ENCODE measurements at places on chromosomes 5 and 9.

- peak; percentile 17 for DNase-seq
These were observed 4.6 kb downstream of the MYO10 start for GRCh38 chr5:16931334-16932110.

GRCh38 chr9:32926911-32927310 is 74.5 kb downstream of the APTX start:
- DNase-seq, result no peak

DNA sequence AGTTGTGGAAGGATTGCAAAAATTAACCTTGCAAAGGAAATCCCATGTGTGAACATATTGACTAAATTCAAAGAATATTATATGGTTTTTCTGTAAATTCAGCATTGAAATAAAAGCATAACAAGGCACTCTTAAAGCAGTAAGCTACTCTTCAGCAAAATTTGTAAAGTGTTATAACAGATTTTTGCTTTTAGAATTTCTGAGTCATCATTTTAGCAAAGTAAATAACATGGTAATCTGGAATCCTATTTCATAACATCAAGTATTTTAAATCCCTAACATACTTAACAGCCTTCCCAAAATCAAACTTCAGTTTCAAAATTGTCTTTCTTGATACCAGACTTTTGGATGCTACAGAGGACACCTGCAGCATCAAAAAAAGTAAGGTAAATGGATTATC is 436.0 kb upstream of the CDH9 start:
- DNase-seq, result no peak

GRCh38 chr9:116389541-116390302 is 236.1 kb downstream of the PAPPA start:
- DNase-seq, result no peak

GRCh38 chr9:117415358-117415914 is 579 bp upstream of the ASTN2 start:
- no peak for DNase-seq

DNA sequence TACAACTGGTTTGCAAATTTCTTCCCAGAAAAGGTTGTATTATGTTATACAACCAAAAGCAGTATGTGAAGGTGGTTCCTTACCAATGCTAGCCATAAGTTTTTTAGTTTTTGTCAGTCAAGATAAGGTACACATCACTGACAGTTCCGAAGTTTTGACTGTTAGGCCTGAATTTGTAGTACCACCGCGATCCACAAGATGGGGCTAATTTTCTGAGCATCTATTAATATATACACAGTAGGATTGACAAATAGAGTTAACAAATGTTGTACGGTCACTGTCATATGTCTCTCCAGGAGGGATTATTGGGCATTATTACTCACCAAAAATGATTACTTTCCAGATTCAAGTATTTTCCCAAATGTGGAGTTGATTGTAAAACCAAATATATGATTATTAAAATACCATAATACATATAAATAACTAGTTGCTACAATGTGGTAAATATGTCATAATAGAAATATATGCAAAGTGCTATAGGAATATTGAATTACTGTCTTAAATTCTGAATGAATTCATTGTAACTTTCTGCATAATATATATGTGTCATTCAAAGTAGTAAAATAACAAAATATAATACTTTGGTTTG is 28.4 kb upstream of the LRRC19 start:
- peak; percentile 57 for DNase-seq

- no peak for DNase-seq
These were observed 9.7 kb upstream of the ANKDD1B start for GRCh38 chr5:75601567-75601966.

DNA sequence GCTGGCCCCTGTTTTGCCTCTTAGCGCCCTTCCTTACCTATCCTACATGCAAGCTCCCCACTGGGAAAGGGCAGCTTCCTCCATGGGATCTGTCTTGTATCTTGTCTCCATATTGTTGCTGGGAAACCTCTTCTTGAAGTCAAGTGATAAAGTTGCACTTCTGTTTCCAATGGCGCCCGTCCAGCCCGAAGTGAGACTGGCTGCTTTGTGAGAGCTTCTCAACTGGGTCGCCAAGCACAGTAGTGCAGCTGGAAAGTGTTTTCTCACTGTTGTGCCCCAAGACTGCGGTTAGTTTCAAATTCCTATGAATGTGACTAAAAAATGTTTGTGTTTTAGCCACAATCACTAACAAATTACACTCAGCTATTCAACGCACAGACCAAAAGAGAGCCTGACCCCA is 506.6 kb upstream of the MPDZ start:
- DNase-seq, result peak; percentile 50

- DNase-seq, result no peak
These were observed 130.3 kb upstream of the FAM120A start for GRCh38 chr9:93321220-93321610.

DNA sequence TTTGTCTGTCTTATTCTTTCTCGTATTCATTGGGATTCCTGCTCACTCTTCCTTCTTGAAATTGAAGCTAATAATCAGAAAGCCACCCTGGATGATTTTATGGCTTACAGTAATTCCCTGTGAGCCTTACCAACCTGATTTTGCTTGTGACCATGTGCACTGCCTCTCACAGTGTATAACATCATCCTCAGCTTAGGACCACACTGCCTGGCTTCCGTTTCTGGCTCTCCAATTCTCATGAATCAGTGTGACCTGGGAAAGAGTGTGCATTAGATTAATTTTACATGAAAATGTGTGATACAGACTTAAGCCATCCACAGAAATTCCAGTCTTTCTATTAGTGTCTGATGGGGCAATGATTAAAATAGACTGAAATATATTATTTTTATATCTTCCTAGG is 126.8 kb upstream of the DMRT1 start:
- no peak for DNase-seq

DNA sequence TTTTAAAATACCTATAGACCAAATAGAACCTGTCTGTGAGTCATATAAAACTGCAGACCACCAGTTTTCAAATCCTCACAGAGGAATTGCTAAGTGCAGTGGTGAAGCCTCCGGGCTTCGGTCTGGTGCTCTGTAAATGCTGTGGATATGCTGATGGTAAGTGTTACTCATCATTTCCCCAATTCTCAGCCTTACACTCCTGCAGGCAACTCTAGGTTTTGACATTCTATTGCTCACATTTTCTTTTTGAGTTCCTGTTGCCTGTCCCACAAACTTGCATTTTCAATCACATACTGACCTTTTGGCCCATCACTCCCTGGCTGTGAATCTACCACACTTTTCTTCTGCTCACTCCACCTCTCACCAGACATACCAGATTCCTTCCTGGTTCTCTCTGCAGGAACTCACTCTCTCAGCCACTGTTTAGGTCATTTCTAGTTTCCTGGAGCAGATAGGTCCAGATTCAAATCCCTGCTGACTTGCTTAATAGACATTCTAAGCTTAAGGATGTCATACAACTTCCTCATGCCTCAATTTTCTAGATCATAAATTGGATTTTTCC is 192.9 kb downstream of the RAB3C start:
- DNase-seq, result no peak

GRCh38 chr5:135048286-135048685 is 14.3 kb upstream of the PITX1 start:
- no peak for DNase-seq

- peak; percentile 3 for DNase-seq
These were observed 7.4 kb downstream of the CER1 start for GRCh38 chr9:14715102-14715501.

- peak; percentile 87 for DNase-seq
These were observed 5.5 kb upstream of the DNAJC21 start for GRCh38 chr5:34923694-34924461.

GRCh38 chr9:22817181-22817580 is 370.6 kb downstream of the DMRTA1 start:
- peak; percentile 88 for DNase-seq

DNA sequence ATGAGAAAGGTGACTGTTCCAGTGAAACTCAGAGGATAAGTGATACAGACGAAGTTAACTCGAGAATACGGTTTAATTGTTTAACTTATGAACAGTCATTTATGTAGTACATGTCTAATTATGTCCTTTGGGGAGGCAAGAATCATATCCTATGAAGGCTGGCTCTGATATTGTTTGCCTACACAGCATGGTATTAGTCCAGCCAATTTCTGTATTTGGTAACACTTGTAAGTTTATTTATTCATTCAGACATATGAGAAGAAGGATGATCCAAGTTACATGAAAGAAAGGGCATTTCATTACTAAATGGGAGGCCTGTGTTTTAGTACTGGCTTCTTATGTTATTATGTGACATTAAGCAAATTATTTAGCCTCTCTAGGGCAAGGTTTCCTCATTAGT is 199.7 kb downstream of the NNT start:
- no peak for DNase-seq

GRCh38 chr9:35852267-35852815 is 17.9 kb downstream of the OR13J1 start:
- no peak for DNase-seq

DNA sequence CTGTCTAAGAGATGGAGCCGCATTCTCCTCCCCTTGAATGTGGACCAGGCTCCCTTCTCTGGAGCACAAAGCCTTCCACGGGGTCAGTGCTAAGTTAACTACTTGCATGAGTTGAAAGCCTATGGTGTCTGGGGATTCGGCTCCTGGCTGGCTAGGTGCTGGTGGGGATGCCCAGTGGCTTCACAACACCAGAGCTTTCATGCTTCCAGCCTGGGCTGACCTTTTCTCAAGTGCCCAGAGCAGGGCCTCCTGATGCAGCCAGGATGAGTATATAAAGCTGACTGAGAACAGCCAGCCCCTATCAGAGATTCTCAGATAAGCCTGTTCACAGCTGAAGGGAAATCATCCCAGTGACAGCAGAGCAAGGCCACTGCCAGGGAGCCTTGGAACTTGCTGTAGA is 11.8 kb downstream of the GALNT12 start:
- DNase-seq, result no peak

DNA sequence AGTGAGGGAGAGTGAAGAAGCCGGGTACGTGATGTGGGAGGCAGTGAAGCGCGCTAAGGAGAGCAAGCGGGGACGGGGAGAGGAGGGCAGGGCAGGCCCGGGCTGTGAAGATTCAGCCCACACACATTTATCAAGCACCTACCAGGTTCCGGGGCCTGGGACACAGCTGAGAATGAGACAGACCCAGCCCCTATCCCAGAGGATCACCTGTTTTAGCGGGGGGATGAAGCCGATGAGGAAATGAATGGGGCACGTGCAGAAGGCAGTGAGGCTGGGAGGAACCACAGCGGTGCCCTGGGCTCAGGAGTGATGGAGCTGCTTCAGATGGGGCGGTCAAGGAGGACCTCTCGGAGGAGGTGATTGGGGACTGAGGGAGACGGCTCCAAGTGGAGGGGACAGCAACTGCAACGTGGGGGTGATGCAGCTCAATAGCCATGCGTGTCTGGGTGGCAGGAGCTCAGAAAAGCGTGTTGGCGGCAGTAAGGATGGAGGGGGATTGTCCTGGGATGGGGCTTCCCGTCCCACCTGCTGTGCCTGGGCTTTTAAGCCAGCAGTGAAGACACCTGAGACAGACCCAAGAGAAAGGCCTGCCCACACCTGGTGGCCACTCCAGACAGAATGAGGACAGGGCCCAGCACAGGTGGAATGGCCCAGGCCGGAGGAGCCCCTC is 77.5 kb upstream of the UNC5A start:
- no peak for DNase-seq

Measured in fibroblast of skin of back (primary cell).